ENCODE measurements at places on chromosomes 7 and 10. TPM values are rescaled to one million over a fixed set of nuclear protein-coding genes. Genes with fewer than 3 reads are reported as not detected.

DNA sequence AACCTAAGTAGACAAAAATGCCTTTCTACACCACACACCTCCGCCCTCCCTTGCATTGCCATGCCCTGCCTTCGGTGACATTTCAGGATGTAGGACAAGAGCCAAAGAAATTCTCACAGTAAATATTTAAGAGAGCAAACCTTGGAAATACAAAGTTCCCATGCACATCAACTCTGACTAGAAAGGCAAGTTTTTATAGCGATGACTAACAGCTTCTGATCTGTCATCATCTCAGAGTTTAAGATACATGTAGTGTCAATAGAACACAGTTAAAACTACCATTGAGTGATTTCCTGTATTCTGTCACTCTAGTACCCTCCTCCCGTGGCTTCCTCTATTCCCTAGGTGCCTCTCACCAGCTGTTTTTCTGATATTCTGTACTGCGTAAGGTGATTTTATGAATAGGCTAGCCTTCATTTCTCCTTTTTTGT is 20.7 kb downstream of the SLC16A9 start:
- DNase-seq: peak; percentile 8

- no peak for DNase-seq
Measured at GRCh38 chr7:13105209-13105608, 417.8 kb downstream of the ARL4A start.

MET gene
- total RNA-seq: 2.2 TPM

- DNase-seq: no peak
Measured at GRCh38 chr10:69490876-69491275, 39.6 kb downstream of the TSPAN15 start.

ADAM12 gene
- not detected for total RNA-seq

GRCh38 chr7:134044682-134045081 is 82.5 kb upstream of the LRGUK start:
- DNase-seq: no peak

All from activated CD4-positive, alpha-beta T cell treated with anti-CD3 and anti-CD28 coated beads, Interleukin-2, amount 10 ng/mL, durations not matched to agents 24 days and 14 days (primary cell).